NCI-H1417 treated with DMSO at 0.1 percent for 48 hours (cell line): ENCODE measurements at places on chromosomes 11 and 22.
A peak's percentile ranks its signal among the peaks of the same experiment; 100 is the strongest.

GRCh38 chr11:119431523-119431922 lies 8.6 kb upstream of the THY1 start:
- no peak for DNase-seq

DNA sequence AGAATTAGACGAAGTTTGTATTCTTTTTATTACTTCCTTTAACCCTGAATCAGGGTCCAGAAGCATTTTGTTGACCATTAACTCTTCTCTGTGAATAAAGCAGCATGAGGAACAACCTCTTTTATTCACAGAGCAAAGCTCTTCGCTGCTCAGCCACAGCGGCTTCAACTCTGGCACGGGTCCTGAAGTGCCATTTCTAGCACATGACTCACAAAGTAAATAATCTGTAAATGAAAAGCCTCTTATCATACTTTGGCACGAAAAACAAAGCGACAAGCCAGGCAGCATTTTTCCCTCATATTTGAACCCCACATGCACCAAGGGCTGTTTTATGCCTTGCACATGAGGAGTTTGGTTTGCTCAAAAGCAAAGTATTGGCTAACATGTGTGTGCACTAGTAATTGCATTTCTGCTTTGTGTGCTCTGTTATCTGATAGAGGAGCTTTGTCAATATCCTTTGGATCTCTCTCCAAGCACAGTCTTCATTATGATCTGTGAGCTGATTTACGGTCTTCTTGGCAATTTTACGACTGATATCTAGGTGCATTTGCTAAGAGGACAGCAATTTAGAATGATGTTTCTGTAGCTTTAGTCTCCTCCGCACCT lies 33.0 kb upstream of the APOBEC3A start:
- peak; percentile 67 for DNase-seq

- no peak for DNase-seq
Measured at GRCh38 chr11:70019576-70020011, 58.5 kb upstream of the ANO1 start.

DNA sequence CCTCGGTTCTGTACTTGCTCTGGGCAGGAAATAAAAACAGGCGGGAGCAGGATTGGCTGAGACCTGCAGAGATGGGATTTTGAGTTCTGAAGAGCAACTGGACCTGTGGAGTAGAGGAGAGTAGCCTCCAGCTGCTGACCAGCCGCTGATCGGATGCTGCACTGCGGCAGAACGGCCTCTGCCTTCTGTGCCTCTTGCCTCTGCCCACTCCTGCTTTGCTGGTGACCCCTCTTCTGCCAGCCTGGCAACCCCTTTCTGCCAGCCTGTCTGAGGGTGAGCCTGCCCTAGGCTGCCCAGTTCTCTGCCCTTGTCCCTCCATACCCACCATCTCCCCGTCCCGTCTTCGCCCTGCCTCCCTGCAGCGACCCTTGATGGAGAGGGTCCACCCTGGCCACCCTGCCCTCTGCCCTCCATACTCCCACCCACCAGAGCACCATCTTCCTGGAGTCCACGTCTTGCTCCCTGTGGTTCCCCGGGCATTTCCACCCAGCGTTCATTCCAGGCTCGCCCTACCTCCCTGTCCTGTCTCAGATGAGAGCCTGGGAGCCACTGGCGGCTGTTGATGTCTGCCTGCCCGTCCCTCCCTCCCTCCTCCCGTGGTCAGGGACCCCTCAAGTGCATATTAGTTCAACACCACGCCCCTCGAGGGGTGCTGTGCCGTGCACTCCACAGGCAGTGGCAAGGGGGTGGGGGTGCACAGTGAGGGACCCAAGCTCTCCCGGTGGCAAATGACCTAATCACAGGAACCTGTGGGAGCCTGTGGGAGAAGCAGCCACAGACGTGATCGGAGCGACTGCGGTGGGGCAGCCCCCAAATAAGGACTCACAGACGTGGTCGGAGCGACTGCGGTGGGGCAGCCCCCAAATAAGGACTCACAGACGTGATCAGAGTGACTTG lies 863.3 kb downstream of the TBC1D22A start:
- DNase-seq = no peak

GRCh38 chr11:128615076-128615475 lies 27.7 kb upstream of the ETS1 start:
- DNase-seq = no peak

GRCh38 chr11:27416568-27417176 lies 53.7 kb upstream of the CCDC34 start:
- DNase-seq = no peak

DNA sequence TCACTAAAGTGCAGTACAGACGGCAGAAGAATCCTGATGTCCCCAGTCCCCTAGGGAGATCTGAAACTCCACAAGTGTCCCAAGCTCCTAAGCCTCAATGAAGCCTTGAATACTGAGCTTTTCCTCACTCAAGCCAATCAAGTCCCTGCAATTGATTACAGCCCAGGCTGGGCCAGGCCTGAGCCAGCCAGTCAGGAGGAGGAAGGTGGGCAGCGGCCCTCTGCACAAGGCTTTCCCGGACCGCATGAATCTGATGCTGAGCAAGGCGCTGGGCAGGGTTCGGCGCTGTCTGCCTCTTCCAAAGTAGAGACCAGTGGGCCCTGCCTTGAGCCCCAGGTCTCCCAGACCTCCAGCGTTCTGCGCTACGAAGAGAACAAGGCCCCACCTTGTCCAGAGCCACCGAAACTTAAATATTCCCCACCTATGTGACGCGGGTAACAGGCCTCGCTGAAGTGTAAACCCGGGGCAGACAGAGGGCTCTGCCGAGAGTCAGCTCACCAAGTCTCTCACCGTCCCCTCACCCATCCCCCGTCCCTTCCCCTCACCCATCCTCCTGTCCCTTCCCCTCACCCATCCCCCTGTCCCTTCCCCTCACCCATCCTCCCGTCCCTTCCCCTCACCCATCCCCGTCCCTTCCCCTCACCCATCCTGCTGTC lies 63.2 kb downstream of the SCUBE1 start:
- no peak for DNase-seq

GRCh38 chr11:117175781-117176180 lies 2.8 kb upstream of the SIDT2 start:
- no peak for DNase-seq

- no peak for DNase-seq
Measured at GRCh38 chr22:17982572-17983141, 41.7 kb downstream of the MICAL3 start.

GRCh38 chr22:29873943-29874342 lies 9.0 kb upstream of the MTMR3 start:
- no peak for DNase-seq

DNA sequence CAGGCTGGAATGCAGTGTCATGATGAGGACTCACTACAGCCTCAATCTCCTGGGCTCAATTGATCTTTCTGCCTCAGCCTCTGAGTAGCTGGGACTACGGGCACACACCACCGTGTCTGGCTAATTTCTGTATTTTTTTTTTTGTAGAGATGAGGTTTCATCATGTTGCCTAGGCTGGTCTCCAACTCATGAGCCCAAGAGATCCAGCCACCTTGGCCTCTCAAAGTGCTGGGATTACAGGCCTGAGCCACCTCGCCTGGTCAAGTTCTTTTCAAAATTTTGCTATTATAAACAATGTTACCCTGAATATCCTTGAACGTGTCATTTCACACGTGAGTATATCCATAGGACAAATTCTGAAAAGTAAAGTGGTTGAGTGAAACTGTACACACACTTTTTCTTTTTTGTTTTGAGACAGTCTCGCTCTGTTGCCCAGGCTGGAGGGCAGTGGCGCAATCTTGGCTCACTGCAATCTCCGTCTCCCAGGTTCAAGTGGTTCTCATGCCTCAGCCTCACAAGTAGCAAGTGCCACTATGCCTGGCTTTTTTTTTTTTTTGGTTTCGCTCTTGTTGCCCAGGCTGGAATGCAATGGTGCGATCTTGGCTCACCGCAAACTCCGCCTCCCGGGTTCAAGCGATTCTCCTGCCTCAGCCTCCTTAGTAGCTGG lies 21.6 kb upstream of the EP300 start:
- DNase-seq = no peak

- no peak for DNase-seq
Measured at GRCh38 chr22:34960005-34960404, 106.0 kb upstream of the ISX start.

- DNase-seq = no peak
Measured at GRCh38 chr11:28981381-28981780, 873.2 kb downstream of the METTL15 start.

GRCh38 chr11:107249054-107249453 lies 208.6 kb downstream of the CWF19L2 start:
- DNase-seq = no peak
